CD4-positive, alpha-beta T cell treated with Interleukin-17A for 4 hours (primary cell): ENCODE measurements at places on chromosomes 6 and 20.

DNA sequence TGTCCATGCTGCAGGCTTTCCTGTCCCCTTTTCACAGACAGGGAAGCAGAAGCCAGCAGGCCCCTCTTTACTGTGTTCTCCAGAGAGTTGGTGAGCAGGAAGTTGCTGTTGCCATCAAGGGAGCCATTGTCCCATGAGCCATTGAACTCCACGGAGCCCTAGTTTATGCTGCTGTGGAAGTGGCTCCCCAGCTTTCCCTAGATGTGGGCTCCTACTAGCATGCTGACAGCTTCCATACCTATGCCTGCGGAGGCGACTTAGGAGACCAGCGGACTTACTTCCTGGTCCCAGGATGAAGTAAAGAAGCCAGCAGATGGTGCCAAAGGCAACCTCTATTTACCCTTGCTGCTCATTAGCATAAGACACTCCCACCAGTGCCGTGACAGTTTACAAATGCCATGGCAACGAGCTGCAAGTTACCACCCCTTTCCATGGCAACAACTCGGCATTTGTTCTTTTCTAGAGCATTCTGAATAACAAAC lies 30.8 kb upstream of the FKBP1A start:
- DNase-seq: no peak

DNA sequence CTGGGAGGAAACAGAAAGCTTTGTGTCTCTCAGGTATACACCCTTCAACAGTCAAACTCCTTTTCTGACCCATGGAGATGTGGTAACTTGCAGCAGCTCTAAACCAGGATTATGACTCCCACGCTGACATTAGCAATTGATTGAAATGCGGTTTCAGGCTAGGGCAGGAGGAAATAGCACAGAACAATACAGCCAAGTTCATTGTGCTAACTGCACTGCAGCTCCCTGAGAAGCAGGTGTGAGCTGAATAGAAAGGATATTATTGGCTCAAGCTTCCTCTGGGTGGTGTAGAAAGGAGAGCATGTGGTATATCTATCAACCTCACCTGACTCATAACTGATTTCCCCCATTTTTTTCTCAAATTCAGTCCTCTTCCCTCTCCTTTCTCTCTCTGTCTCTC lies 612.3 kb upstream of the BTBD3 start:
- DNase-seq: no peak

DNA sequence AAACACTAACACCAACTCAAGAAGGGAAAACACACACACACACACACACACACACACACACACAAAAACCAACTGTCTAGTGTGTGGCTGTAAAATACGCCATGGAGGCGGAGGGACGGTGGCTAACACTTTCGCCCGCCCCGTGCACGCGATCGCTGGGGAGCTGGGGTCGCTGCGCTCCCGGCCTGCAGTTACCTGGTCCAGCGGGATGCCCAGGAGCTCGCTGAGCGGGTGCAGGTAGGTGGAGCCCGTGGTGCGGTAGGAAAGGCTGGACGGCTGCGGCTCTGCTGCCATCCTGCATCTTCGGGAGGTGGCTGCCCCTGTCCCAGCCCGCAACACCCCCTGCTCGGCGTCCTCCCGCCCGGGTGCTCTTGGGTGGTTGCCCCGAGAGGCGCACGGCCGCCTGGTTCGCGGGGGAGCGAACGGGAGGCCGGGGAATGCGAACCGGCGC lies 303 bp downstream of the MBOAT1 start:
- peak; percentile 47 for DNase-seq

- no peak for DNase-seq
Observed at GRCh38 chr6:102381203-102381602, 987.7 kb downstream of the GRIK2 start.

DNA sequence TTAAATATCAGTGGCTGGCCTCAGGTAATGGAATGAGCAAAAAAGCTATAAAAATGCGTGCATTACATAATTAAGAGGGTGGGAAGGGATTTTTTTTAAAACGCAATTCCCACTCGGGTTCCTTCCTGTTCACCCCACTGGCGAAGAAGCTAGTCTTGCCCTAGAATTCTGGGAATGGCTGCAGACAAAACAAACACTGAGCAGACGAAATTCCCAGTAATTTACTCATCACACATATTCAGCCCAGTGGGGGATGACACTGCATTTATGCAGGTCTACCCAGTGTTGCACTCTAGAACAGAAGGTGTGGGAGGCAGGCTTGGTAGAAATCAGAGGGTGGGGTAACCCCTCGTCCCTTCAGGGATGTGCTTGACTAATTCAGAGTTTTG lies 2695.0 kb upstream of the DEFB115 start:
- no peak for DNase-seq

DNA sequence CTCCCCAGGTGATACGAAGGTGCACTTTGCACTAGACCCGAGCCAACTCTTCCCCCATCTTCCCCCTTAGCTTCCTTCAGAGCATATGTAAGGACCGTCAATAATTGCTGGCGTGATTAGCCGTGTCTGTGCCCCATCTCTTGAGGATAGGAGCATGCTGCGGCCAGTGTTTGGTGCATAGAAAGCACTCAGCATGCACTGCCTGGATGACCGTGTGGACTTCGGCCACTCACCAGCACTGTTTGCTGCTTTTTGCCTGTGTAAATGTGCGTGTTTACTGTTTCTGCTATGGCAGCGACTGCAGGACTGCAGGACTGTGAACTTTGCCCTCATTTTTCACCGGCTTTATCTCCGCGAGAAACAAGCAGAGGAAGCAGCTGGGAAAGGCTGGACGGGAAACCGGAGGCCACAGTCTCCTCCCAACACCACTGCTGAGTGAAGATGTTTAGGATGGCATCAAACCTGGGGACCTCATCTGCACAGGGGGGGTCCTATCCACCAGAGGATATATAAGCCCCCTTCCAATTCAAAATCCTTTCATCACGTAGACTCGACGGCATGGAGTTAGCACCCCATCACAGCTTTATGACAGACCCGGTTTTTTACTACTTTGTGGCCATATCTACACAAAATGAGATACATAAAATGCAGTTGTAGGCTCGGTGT lies 150.6 kb upstream of the AFDN start:
- DNase-seq: no peak

- no peak for DNase-seq
Observed at GRCh38 chr6:132764370-132764769, 6.7 kb upstream of the VNN2 start.

GRCh38 chr6:35088281-35089215 lies 52.6 kb downstream of the TCP11 start:
- DNase-seq: no peak

GRCh38 chr6:129981598-129981997 lies 36.8 kb upstream of the L3MBTL3 start:
- no peak for DNase-seq

GRCh38 chr20:36214684-36215256 lies 21.5 kb upstream of the AAR2 start:
- DNase-seq: peak; percentile 26

DNA sequence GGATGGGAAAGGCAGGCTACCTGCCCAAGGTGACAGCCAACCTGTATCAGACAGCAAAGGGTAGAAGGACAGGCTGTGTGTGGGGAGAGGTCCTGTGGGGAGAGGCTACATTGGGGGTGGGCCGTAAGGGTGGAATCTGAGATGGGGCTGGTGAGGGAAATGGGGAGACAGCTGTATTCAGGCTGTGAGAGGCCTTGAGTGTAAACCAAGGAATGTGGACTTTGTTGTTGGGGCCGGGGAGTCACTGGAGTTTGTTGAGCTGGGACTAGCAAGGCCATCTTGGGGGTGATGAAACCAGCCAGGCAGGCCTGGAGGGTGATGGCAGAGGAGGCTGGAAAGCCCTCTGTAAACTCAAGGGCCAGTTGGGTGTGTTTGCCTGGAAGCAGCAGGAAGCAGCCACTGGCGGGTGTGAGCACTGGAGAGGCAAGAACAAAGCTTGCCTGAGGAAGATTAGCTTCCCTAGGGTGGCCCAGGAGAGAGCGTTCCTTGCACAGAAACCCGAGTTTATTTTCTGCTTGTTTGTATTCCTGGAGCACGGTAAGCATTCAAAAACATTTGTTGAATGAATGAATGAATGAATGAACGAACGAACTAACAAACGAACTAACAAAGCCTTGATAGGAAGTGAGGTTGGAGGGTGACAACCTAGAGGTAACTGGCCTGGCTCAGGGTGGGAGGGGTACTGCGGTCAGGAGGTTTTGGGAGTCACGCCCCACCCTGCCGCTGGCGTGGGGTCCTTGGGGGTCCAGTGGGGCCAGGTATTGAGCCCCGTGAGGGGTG lies 18.9 kb downstream of the TTBK1 start:
- DNase-seq: no peak

DNA sequence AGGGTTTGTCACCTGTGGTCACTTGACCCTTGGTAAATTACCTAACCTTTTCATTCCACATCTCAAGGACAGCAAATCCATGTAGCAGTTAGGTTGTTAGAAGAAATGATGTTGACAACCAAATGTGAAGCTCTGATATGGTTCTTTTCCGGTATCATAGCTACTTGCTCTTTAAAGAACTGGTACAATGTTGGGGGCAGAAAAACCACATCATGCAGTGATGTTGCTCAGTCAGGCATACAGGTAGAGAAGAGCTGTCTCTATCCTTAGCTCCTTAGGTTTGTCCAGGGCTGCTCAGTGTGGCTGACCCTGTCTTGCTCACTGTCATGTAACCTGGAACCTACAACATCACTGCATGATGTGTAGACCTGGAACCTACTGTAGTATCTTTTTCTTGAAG lies 135.5 kb downstream of the LRRC1 start:
- DNase-seq: no peak

GRCh38 chr20:58709703-58710039 lies 17.1 kb downstream of the NPEPL1 start:
- DNase-seq: no peak
